ENCODE measurements at places on chromosomes 2 and 18. TPM values are rescaled to one million over a fixed set of nuclear protein-coding genes. Genes with fewer than 3 reads are reported as not detected.

DNA sequence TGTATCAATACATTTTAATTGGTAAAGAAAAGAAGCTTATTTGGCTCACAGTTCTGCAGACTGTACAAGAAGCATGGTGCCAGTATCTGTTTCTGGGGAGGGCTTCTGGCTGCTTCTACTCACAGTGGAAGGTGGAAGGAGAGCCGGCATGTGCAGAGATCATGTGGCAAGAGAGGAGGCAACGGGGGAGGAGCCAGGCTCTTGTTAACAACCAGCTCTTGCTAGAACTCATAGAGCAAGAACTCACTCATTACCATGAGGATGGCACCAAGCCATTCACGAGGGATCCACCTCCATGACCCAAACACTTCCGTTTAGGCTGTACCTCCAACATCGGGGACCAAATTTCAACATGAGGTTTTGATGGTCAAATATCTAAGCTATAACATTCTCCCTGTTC lies 7.5 kb downstream of the PARD6G start:
- DNase-seq, result no peak
- no peak overlapping the region for H3K4me3 ChIP-seq
- H3K36me3 ChIP-seq, result peaks cover 4% of the 10 kb centered on the region
- no peaks in the 10 kb centered on the region for H3K4me1 ChIP-seq

GRCh38 chr2:203718087-203718486 lies 11.6 kb downstream of the CD28 start:
- no peak overlapping the region for H3K4me3 ChIP-seq
- no peaks in the 10 kb centered on the region for H3K36me3 ChIP-seq
- peaks cover 34% of the 10 kb centered on the region for H3K4me1 ChIP-seq
- peaks cover 3% of the 10 kb centered on the region for H3K27me3 ChIP-seq

The MARCHF4 gene
- 2.0 TPM for total RNA-seq

The EMILIN1 gene
- 1.1 TPM for total RNA-seq

The UXS1 gene
- 60.7 TPM for total RNA-seq

- H3K27me3 ChIP-seq, result peaks cover 11% of the 10 kb centered on the region
- no peak overlapping the region for H3K27ac ChIP-seq
- no peak overlapping the region for H3K4me3 ChIP-seq
- H3K4me1 ChIP-seq, result no peaks in the 10 kb centered on the region
Observed at GRCh38 chr2:233672886-233673285, 1.2 kb downstream of the UGT1A9 start.

DNA sequence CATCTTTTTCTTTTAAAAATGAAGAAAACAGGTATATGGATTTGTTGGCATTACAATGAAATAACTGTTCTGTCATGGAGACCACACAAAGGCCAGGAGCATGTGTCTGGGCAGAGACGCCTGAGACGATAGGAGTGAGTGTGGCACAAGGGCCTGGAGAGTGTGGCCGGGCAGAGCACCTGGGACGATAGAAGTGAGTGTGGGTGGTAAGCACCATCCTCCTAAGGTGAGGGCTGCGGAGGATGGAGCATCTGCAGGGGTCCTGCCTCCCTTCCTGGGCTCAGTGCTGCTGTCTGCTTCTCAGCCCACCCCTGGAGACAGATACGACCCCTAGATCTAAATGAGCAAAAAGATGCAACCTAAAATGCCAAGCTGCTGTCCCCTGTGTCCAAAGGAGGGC lies 184.9 kb downstream of the MYT1L start:
- peaks cover 25% of the 10 kb centered on the region for H3K27me3 ChIP-seq
- H3K4me3 ChIP-seq, result no peak overlapping the region
- H3K36me3 ChIP-seq, result no peaks in the 10 kb centered on the region
- H3K4me1 ChIP-seq, result no peaks in the 10 kb centered on the region
- DNase-seq, result no peak
- H3K27ac ChIP-seq, result no peak overlapping the region

DNA sequence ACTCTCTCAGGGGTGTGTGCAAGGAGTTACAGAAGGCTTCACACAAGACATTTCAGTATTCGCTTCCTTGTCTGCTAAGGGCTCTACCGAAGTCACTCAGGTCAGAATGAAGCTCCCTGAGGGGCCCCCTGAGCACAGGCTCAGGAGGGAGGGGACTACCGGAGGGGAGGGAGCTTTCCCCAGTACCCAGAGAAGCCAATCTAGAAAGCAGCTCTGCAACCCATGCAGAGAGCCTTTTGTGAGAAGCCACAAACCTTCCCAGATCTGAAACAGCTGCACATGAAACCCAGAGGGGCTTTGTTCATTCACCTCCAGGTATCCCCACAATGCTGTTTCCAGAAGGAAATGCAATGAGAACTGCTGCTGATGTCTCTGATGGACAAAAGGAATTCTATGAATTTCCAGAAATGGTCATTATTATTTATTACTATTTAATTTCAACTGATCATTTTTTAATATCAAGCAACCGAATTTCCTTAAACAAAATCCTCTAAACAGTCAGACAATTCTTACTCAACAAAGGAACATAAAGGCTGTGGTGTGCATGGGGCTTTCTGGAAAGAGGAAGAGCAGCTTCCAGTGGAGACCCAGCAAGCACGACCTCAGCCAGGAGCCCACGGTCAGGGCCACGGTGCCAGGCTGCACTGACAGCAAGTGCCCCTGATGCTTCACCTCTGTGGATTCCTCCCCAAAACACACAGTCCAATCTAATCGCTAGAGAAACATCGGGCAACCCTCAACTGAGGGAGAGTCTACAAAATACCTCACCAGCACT lies 42.0 kb downstream of the NDUFA10 start:
- H3K27ac ChIP-seq, result no peak overlapping the region
- H3K4me1 ChIP-seq, result no peaks in the 10 kb centered on the region
- peaks cover 29% of the 10 kb centered on the region for H3K36me3 ChIP-seq
- no peaks in the 10 kb centered on the region for H3K27me3 ChIP-seq

GRCh38 chr2:159714247-159714930 lies 2.1 kb downstream of the MARCHF7 start:
- peak overlapping the region; percentile 100 for H3K4me3 ChIP-seq
- no peaks in the 10 kb centered on the region for H3K27me3 ChIP-seq
- peak overlapping the region; percentile 100 for H3K27ac ChIP-seq
- peaks cover 16% of the 10 kb centered on the region for H3K36me3 ChIP-seq
- peaks cover 28% of the 10 kb centered on the region for H3K4me1 ChIP-seq

DNA sequence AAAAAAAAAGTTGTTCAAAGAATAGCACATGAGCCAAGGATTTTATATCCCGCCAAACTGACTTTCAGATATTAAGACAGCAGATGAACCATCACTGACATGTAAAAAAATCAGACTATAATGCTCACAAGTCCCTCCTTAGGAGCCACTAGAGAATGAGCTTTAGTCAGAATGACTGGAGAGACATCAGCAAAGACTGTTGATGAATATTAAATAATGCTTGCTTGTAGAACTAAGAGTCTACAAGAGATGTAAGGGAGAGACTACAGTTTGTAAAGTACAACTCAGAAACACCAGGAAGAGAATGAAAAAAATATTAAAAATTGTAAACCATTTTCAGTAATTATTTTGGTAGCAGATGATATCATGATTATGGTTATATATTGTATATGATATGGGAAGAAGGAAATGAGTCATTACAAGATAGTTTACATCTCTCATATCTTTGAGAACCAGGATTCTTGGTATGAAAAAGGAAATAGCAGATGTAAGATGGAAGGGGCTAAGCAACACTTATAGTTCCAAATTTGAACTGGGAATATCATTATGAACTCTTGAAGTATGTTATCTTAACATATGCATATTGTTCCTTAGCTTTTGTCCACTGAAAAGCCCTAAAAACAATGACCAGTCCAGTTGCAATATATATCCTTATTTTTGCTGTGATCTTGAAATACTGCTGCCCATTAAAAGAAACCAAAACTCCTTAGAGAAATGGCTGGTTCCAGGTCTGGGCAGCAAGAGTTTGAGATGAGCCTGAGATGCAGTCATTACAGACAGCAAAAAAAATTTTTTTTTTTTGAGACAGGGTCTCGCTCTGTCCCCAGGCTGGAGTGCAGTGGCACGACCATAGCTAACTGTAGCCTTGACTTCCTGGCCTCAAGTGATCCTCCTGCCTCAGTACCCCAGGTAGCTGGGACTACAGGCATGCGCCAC lies 55.7 kb downstream of the PTPN2 start:
- no peaks in the 10 kb centered on the region for H3K27me3 ChIP-seq
- H3K4me3 ChIP-seq, result no peak overlapping the region
- no peak for DNase-seq
- H3K36me3 ChIP-seq, result peaks cover 40% of the 10 kb centered on the region
- no peak overlapping the region for H3K27ac ChIP-seq
- no peaks in the 10 kb centered on the region for H3K4me1 ChIP-seq

DNA sequence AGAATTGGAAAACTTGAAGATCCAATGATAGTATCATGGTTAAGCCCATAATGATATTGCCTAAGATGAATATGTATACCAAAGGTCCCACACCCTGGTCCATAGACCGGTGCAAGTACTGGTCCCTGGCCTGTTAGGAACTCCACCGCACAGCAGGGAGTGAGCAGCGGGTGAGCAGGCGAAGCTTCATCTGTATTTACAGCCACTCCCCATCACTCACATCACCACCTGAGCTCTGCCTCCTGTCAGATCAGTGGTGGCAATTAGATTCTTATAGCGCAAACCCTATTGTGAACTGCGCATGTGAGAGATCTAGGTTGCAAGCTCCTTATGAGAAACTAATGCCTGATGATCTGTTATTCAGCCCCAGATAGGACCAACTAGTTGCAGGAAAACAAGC lies 402.4 kb downstream of the EPHA4 start:
- no peaks in the 10 kb centered on the region for H3K36me3 ChIP-seq
- DNase-seq, result no peak
- H3K27me3 ChIP-seq, result no peaks in the 10 kb centered on the region
- H3K4me1 ChIP-seq, result no peaks in the 10 kb centered on the region

The SEPTIN2 gene
- total RNA-seq, result 445 TPM

DNA sequence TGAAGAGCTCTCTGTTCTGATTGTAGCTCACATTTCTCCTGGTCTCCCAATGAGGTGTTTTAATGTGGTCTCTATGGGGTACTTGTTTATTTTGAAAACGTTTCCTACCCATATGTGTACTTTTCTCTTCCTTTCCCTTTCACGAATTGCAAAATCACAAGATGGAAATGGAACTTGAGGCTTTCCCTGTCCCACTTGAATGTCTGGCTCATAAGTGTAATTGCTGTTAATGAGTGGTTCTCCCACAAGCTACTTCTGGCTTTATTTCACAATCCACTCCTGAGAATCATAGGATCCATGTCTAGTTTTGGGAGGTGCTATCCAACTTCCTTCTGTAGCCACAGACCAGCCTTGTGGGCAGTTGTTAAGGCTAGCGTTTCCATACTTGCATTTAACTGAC lies 81.1 kb upstream of the CAVIN2 start:
- DNase-seq, result no peak
- no peaks in the 10 kb centered on the region for H3K36me3 ChIP-seq
- H3K27ac ChIP-seq, result no peak overlapping the region

The SPEG gene
- 15.1 TPM for total RNA-seq

The SLC14A1 gene
- 0.50 TPM for total RNA-seq

GRCh38 chr2:121504316-121504715 lies 26.4 kb upstream of the RNU4ATAC start:
- peaks cover 15% of the 10 kb centered on the region for H3K4me1 ChIP-seq
- no peak for DNase-seq
- H3K36me3 ChIP-seq, result peaks cover 56% of the 10 kb centered on the region
- no peak overlapping the region for H3K27ac ChIP-seq

- no peak overlapping the region for H3K4me3 ChIP-seq
- DNase-seq, result no peak
- peaks cover 17% of the 10 kb centered on the region for H3K4me1 ChIP-seq
Observed at GRCh38 chr2:239363946-239364637, 36.7 kb downstream of the HDAC4 start.

The AKAIN1 gene
- not detected for total RNA-seq

DNA sequence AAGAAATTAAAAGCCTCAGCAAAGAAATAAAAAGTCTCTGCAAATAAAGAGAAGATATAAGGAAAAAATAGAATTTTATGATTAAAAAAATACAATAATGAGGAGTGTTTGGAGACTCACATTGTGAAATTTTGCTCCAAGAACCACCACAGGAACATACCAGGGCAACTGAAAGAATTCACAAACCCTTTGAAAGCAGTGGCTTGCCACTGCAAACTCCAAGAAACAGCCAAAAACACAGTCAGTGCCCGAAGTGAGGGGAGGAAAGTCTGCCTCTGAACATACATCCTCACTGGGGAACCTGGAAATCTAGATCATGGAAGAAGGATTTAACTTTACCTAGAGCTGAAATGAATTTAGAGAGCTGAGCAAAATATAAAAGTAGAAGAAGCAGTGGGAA lies 33.1 kb downstream of the EVA1A start:
- H3K27ac ChIP-seq, result no peak overlapping the region
- no peak for DNase-seq
- H3K36me3 ChIP-seq, result peaks cover 2% of the 10 kb centered on the region
- H3K27me3 ChIP-seq, result no peaks in the 10 kb centered on the region

- DNase-seq, result no peak
- peaks cover 17% of the 10 kb centered on the region for H3K27me3 ChIP-seq
- H3K4me3 ChIP-seq, result no peak overlapping the region
- no peaks in the 10 kb centered on the region for H3K36me3 ChIP-seq
Observed at GRCh38 chr2:217604527-217605194, 398.1 kb downstream of the TNS1 start.

The ARHGAP25 gene
- 1.8 TPM for total RNA-seq

DNA sequence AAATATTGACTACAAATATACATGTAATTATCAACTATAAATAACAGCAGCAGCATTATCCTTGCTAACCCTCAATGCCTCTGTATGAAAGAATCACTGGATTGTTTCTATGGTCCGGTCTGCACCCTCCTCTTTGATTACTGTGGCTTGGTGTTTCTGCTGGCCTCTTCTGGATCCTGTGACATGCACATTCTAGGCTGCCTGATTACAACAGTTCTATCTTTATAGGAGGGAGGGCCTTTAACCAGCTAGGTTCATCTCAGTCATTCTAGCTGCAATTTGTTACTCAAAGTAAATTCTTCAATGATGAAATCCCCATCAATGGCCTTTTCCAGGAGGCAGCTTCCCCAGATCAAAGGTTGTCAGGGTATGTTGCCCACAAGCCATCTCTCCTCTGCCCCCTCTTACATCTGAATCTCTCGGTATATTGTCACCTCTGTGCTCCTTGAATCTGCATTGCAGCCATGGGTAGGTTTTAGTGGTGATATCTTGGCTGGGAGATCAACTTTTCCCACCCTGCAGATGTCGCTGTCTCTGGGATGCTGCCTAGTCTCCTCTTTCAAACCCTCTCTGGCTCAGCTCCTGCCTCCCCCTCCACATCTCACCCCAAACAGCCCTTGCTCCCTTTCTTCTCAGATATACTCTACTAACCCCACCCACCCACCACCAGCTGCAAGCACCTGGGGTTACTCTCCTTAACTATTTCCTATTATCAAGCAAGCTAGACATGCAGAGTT lies 106.2 kb upstream of the BZW1 start:
- no peak overlapping the region for H3K4me3 ChIP-seq
- H3K36me3 ChIP-seq, result no peaks in the 10 kb centered on the region
- peaks cover 9% of the 10 kb centered on the region for H3K4me1 ChIP-seq
- no peak overlapping the region for H3K27ac ChIP-seq

- no peaks in the 10 kb centered on the region for H3K36me3 ChIP-seq
- peaks cover 5% of the 10 kb centered on the region for H3K4me1 ChIP-seq
- no peak overlapping the region for H3K4me3 ChIP-seq
- H3K27me3 ChIP-seq, result peaks cover 10% of the 10 kb centered on the region
Observed at GRCh38 chr2:68765739-68766375, 31.2 kb downstream of the ARHGAP25 start.

Data from progenitor cell of endocrine pancreas (in vitro differentiated cells).